ENCODE measurements at places on chromosomes 6 and 20. TPM values are rescaled to one million over a fixed set of nuclear protein-coding genes. Genes with fewer than 3 reads are reported as not detected.
A peak's percentile ranks its signal among the peaks of the same experiment; 100 is the strongest.

The SLC17A2 gene
- total RNA-seq, result not detected

- H3K4me1 ChIP-seq, result no peaks in the 10 kb centered on the region
- H3K27ac ChIP-seq, result no peak overlapping the region
- H3K27me3 ChIP-seq, result no peaks in the 10 kb centered on the region
- no peak overlapping the region for H3K4me3 ChIP-seq
These were observed 90.9 kb upstream of the GCM1 start for GRCh38 chr6:53239526-53239925.

The PDYN gene
- total RNA-seq, result not detected

- no peaks in the 10 kb centered on the region for H3K36me3 ChIP-seq
- no peak overlapping the region for H3K27ac ChIP-seq
- no peaks in the 10 kb centered on the region for H3K4me1 ChIP-seq
- no peaks in the 10 kb centered on the region for H3K27me3 ChIP-seq
- H3K4me3 ChIP-seq, result no peak overlapping the region
These were observed 51.0 kb upstream of the IL20RA start for GRCh38 chr6:137095651-137096238.

DNA sequence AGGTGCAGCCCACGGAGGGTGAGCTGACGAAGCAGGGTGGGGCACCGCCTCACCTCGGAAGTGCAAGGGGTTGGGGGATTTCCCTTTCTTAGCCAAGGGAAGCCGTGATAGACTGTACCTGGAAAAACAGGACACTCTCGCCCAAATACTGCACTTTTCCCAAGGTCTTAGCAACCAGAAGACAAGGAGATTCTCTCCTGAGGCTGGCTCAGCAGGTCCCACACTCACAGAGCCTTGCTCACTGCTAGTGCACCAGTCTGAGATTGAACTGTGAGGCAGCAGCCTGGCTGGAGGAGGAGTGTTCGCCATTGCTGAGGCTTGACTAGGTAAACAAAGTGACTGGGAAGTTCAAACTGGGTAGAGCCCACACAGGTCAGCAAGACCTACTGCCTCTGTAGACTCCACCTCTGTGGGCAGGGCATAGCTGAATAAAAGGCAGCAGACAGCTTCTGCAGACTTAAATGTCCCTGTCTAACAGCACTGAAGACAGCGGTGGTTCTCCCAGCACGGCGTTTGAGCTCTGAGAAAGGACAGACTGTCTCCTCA is 28.0 kb downstream of the SYNE1 start:
- no peak overlapping the region for H3K4me3 ChIP-seq
- H3K27ac ChIP-seq, result peak overlapping the region; percentile 26
- H3K36me3 ChIP-seq, result no peaks in the 10 kb centered on the region
- no peaks in the 10 kb centered on the region for H3K4me1 ChIP-seq
- no peaks in the 10 kb centered on the region for H3K27me3 ChIP-seq

DNA sequence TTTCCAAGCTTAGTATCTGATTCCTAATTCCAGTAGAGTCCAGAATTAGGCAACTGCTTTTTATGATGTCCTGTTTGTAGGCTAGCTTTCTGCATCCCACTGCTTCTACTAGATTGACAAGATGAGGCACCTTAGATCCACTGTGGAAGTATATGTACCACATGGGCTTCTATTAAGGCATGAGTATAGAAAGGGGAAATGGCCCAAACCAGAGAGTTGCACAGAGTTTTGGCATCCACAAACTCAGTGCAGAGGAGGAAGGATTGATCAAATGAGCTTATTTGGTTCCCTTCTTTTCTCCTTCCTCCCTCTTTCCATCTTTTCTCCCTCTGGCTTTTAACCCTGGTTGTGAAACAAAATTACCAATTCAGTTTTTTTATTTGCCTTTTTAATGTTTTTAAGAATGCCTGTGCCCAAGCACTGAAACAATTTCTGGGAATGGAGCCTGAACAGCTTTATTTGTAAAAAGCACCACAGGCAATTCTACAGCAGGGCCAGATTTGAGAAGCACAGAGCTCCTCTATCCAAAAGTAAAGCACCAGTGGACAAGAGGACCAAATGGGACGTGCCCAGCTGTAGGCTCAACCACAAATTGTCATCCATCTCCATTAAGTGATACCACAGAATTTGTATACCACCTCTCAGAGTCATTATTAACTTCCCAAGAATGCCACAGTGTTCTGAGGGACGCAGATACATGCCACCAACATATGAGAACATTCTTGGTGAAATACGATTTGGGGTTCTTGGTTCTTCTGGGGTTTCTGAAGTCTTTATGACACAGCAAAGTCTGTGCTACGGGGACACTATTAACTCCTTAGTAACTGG is 969.1 kb downstream of the KIF16B start:
- no peaks in the 10 kb centered on the region for H3K4me1 ChIP-seq
- no peak for DNase-seq
- H3K27ac ChIP-seq, result no peak overlapping the region
- H3K4me3 ChIP-seq, result no peak overlapping the region

- peaks cover 96% of the 10 kb centered on the region for H3K4me1 ChIP-seq
- H3K4me3 ChIP-seq, result no peak overlapping the region
- no peaks in the 10 kb centered on the region for H3K27me3 ChIP-seq
- no peak overlapping the region for H3K27ac ChIP-seq
These were observed 5.3 kb downstream of the ARFGEF2 start for GRCh38 chr20:48926821-48927220.

- H3K36me3 ChIP-seq, result no peaks in the 10 kb centered on the region
- no peak overlapping the region for H3K4me3 ChIP-seq
- no peak for DNase-seq
- no peaks in the 10 kb centered on the region for H3K4me1 ChIP-seq
- H3K27ac ChIP-seq, result no peak overlapping the region
- no peaks in the 10 kb centered on the region for H3K27me3 ChIP-seq
These were observed 66.8 kb upstream of the ATXN1 start for GRCh38 chr6:16828058-16828457.

GRCh38 chr6:129233458-129234134 is 350.7 kb downstream of the LAMA2 start:
- H3K36me3 ChIP-seq, result no peaks in the 10 kb centered on the region
- H3K27ac ChIP-seq, result no peak overlapping the region
- H3K4me1 ChIP-seq, result no peaks in the 10 kb centered on the region
- H3K4me3 ChIP-seq, result no peak overlapping the region
- H3K27me3 ChIP-seq, result no peaks in the 10 kb centered on the region

DNA sequence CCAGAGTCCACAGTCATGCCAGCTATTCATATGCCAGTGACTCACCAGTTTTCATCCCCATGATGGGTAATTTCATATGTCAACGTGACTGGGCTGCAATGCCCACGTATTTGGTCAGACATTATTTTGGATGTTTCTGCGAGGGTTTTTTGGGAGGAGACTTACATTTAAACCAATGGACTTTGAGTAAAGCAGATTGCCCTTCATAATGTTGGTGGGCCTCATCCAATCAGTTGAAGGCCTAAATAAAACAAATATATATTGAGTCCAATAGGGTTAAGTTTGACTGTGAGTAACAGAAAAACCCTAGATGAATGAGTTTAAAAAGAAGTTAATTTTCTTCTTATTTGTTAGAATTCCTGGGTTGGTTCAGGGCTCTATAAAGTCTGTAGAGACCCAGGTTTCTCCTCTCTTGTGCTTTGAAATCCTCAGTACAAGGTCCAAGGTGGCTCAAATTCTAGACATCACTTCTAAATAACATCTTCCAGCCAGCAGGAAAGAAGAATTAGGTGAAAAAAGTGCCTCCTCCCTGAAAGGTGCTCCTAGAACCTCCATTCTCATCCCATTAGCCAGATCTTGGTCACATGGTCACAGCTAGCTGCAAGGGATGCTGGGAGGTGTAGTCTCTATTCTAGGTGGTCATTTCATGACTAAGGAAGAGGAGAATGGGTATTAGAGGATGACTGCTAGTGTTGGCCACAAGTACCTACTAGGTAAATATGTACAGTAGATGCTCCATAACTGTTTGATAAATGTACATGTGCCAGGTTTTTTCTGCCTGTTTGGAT is 16.7 kb upstream of the NEDD9 start:
- H3K36me3 ChIP-seq, result no peaks in the 10 kb centered on the region
- H3K4me1 ChIP-seq, result peaks cover 44% of the 10 kb centered on the region
- H3K4me3 ChIP-seq, result no peak overlapping the region

DNA sequence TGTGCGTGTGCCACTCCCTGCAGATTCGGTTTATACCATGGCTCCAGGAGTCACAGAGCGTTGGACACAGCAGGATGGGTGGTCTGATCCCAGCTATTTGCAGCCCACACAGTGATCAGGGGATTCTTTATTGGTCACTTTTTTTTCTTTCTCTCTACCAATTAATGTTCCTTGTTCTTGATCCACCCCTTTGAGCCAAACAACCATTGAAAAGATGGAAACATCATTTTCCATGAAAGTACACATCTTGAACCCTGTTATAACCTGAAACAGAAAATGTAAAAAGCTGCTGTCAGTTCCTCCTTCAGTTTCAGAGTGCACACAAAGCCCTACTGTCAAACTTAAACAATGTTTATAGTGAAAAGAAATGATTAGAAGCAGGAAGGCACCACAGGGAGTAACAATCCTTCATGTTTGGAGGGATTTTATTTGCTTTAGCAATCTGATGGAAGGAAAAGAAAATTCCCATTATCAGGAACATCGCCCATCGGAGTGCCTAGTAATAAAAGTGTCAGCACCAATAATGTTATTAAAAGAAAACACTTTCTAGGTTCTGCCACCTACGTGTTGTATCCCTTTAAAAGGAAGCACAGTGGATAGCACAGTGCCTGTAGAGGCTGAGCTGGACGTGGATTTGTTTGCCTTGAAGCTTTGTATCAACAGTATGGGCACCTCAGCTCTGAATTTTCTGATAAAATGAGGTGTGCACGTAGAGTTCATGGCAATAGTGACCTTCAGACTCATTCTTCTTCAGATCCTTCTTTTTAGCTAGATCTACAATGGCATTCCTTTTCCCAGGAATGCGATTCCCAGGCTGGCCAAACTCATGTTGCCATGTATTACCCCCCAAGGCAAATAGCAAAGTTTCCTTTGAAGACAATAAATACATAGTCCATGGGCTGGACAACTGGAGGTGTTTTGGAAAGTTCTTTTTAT is 16.1 kb upstream of the THBD start:
- no peaks in the 10 kb centered on the region for H3K27me3 ChIP-seq
- DNase-seq, result no peak
- H3K27ac ChIP-seq, result no peak overlapping the region
- no peak overlapping the region for H3K4me3 ChIP-seq

DNA sequence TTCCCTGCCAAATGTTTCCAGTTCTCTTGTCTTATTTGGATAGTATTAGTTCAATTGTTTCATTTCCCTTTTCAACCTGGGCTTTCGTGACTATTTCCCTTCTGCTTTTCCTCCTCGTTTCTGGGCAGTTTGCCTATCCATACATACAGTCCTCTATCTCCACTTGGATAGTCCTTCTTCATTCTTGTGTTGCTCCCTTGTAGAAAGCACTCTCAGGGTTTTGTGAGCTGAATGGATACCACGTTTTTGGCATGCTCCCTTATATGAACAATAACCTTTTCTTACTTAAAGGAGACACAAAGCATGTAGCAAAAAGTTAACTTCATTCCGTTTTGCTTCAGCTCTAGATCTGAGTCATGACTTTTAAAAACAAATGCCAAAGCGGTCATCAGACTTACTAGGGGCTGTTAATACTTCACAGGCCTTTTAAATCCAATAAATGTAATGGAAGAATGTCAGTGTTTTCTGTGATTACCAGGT is 16.6 kb downstream of the CRYBG1 start:
- no peak for DNase-seq
- H3K36me3 ChIP-seq, result no peaks in the 10 kb centered on the region
- no peaks in the 10 kb centered on the region for H3K27me3 ChIP-seq

The SNAP91 gene
- total RNA-seq, result not detected

DNA sequence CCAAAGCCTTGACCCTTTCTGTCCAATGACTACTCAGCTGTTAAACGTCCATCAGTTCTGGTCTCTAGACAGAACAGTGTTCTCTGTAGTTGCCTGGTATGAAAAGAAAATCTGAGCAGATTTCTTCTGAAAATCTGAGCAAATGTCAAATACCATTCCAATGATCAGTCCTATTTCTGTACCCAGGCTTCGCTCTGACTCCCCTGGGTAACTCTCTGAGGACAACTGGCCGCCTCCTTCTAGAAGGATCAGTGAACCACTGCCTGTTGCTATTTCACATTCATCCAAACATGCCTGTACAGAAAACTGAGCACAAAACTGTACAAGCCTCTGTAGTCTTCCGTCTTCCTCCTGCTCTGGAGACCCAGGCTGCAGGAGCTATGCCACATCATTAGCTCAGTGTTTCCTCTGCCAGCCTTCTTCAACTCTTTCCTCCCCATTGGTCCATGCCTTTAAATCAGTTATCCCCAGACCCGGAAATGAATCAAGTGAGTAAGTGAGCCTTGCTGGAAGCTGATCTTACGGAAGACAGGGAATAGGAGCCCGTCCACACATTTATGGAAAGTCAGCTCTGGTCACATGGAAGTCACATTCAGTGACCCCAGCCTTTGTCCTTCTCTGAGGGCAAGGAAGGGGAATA is 63.3 kb downstream of the DAAM2 start:
- no peak overlapping the region for H3K4me3 ChIP-seq
- peak overlapping the region; percentile 36 for H3K27ac ChIP-seq
- H3K4me1 ChIP-seq, result peaks cover 34% of the 10 kb centered on the region
- H3K27me3 ChIP-seq, result no peaks in the 10 kb centered on the region
- DNase-seq, result no peak
- peaks cover 20% of the 10 kb centered on the region for H3K36me3 ChIP-seq

DNA sequence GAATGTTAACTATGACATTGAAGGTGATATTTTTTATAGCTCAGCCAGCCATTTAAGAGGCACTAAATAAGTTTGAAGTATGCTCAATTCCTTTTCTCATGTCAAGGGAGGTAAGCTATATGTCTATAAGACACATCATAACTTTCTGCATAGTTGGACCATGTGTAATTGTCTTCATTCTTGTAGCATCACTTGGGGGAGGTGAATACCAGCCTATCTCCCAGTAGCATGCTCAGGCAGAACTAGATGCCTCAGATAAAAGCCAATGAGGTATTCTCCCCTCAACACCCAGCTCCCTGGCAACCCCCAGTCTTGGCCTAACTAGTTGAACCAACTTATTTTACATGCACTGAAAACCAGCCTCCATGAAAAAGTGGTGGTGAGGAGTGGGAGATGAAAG is 158.3 kb upstream of the JAG1 start:
- DNase-seq, result no peak
- no peak overlapping the region for H3K4me3 ChIP-seq
- no peaks in the 10 kb centered on the region for H3K4me1 ChIP-seq
- H3K27ac ChIP-seq, result no peak overlapping the region
- no peaks in the 10 kb centered on the region for H3K27me3 ChIP-seq

Measured in stomach (tissue), 19 donors.